Activated CD4-positive, alpha-beta memory T cell treated with anti-CD3 and anti-CD28 coated beads for 36 hours (primary cell): ENCODE measurements at places on chromosomes 7 and 10. TPM values are rescaled to one million over a fixed set of nuclear protein-coding genes. Genes with fewer than 3 reads are reported as not detected.

DNA sequence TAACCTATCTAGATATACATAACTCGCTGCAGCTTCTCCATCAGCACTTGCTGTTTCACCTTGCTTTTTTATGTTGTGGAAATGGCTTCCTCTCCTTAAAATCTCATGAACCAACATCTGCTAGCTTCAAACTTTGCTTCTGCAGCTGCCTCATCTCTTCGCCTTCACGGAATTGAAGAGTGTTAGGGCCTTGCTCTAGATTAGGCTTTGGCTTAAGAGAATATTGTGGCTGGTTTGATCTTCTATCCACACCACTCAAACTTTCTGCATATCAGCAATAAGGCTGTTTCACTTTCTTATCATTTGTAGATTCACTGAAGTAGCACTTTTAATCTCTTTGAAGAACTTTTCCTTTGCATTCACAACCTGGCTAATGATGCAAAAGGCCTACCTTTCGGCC is 49.2 kb upstream of the AGR3 start:
- H3K4me3 ChIP-seq, result no peak overlapping the region
- H3K36me3 ChIP-seq, result no peaks in the 10 kb centered on the region
- H3K4me1 ChIP-seq, result peaks cover 44% of the 10 kb centered on the region
- peaks cover 2% of the 10 kb centered on the region for H3K27me3 ChIP-seq
- H3K27ac ChIP-seq, result no peak overlapping the region
- no peak for DNase-seq

GRCh38 chr7:78490524-78490923 is 692.0 kb downstream of the PHTF2 start:
- H3K4me1 ChIP-seq, result no peaks in the 10 kb centered on the region
- H3K36me3 ChIP-seq, result no peaks in the 10 kb centered on the region
- H3K27me3 ChIP-seq, result no peaks in the 10 kb centered on the region
- no peak overlapping the region for H3K27ac ChIP-seq
- DNase-seq, result no peak
- H3K4me3 ChIP-seq, result no peak overlapping the region

DNA sequence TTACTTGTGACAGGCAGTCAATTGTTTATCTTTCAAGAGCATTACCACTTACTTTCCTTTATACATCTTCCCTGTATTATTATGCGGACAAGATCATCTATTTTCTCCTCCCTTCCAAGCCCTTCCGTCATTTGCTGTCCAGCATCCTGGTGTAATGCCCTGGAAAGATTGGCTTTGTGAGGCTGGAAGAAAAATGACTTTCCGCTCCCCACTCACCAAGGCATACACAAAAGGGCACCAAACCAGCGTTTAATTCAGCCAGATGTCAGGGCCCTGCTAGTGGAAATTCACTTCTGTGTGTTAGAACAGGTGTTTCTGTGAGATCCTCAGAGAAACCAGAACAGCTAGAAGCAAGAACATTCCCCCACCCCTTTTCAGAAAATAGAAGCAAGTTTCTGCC is 128.1 kb upstream of the NANOS1 start:
- peaks cover 19% of the 10 kb centered on the region for H3K27me3 ChIP-seq
- H3K36me3 ChIP-seq, result no peaks in the 10 kb centered on the region
- no peaks in the 10 kb centered on the region for H3K4me1 ChIP-seq
- no peak overlapping the region for H3K27ac ChIP-seq
- no peak for DNase-seq

GRCh38 chr10:85635650-85636049 is 730.9 kb downstream of the GRID1 start:
- H3K4me3 ChIP-seq, result no peak overlapping the region
- DNase-seq, result no peak
- H3K27me3 ChIP-seq, result no peaks in the 10 kb centered on the region
- H3K27ac ChIP-seq, result no peak overlapping the region
- H3K4me1 ChIP-seq, result peaks cover 7% of the 10 kb centered on the region

GRCh38 chr7:50406935-50407334 is 43.2 kb downstream of the FIGNL1 start:
- peaks cover 76% of the 10 kb centered on the region for H3K4me1 ChIP-seq
- H3K36me3 ChIP-seq, result peaks cover 24% of the 10 kb centered on the region
- DNase-seq, result no peak
- H3K27ac ChIP-seq, result peak overlapping the region; percentile 9

DNA sequence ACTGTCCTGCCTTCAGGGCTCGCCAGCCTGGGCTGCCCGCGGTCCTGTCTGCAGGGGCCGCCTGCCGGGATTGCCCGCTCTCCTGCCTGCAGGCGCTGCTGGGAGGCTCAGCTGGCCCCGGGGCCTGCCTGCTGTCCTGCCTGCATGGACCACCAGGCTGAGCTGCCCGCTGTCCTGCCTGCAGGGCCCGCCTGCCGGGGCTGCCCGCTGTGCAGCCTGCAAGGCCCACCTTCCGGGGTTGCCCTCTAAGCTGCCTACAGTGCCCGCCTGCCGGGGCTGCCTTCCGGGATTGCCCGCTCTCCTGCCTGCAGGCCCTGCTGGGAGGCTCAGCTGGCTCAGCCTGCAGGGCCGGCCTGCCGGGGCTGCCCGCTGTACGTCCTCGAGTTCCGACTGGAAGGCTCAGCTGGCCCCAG is 164.4 kb downstream of the GLRX3 start:
- peak overlapping the region; percentile 75 for H3K4me3 ChIP-seq
- H3K27me3 ChIP-seq, result no peaks in the 10 kb centered on the region
- peak; percentile 39 for DNase-seq
- H3K27ac ChIP-seq, result no peak overlapping the region
- peaks cover 12% of the 10 kb centered on the region for H3K36me3 ChIP-seq
- H3K4me1 ChIP-seq, result peaks cover 7% of the 10 kb centered on the region

- DNase-seq, result no peak
- no peak overlapping the region for H3K27ac ChIP-seq
- H3K27me3 ChIP-seq, result no peaks in the 10 kb centered on the region
- no peak overlapping the region for H3K4me3 ChIP-seq
Measured at GRCh38 chr10:43305876-43306275, 39.0 kb upstream of the RASGEF1A start.

DNA sequence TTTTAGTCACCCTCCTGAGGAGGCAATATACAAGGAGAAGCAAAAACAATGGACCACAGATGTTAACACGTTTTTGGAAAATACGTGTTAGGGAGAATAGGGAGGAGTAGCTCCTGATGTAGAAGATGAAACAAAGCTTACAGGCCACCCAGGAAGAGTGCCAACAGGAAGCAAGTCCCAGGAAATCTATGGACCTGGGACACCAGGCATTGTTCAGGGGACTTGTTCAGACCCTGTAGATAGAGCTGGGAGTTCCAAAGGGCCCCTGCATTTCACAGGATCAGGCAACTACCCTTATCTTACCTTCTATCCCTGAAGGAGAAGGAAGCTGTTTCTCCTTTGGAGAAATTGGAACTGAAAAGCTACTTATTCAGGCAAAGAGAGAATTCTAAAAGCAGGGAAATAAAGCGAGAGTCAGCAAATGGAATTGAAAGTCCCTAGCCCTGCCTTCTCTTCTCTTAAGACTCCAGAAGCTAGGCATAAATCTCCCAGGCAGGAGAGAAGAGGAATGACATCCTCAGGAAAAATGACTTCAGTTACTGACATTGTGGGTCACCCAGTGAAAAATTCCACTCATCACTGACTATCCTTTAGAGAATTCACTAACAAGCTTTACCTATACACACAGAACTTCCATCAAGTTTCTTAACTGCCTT is 77.7 kb upstream of the FAM3C start:
- no peaks in the 10 kb centered on the region for H3K36me3 ChIP-seq
- H3K27ac ChIP-seq, result no peak overlapping the region

DNA sequence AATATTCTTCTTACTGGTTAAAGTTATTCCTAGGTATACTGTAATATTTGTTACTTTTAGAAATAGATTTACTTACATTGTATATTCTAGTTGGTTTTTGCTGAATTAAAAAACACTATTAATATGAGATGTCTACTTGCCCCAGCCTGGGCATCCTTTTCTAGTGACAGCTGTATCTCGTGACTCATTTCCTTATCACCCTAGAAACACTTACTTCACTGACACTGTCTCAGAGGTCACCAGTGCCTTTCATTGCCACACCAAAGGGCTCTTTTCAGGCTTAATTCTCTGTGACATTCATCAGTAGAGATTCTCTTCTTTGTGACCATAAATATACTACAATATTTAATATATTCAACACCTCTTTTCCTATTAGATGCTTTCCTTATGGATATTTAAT is 194.7 kb downstream of the GALNT17 start:
- no peaks in the 10 kb centered on the region for H3K4me1 ChIP-seq
- H3K27me3 ChIP-seq, result no peaks in the 10 kb centered on the region
- H3K4me3 ChIP-seq, result no peak overlapping the region
- no peaks in the 10 kb centered on the region for H3K36me3 ChIP-seq

- DNase-seq, result no peak
- no peak overlapping the region for H3K27ac ChIP-seq
- H3K4me1 ChIP-seq, result peaks cover 21% of the 10 kb centered on the region
- H3K36me3 ChIP-seq, result peaks cover 21% of the 10 kb centered on the region
- no peak overlapping the region for H3K4me3 ChIP-seq
- H3K27me3 ChIP-seq, result no peaks in the 10 kb centered on the region
Measured at GRCh38 chr7:129492391-129492790, 9.9 kb upstream of the SMKR1 start.

DNA sequence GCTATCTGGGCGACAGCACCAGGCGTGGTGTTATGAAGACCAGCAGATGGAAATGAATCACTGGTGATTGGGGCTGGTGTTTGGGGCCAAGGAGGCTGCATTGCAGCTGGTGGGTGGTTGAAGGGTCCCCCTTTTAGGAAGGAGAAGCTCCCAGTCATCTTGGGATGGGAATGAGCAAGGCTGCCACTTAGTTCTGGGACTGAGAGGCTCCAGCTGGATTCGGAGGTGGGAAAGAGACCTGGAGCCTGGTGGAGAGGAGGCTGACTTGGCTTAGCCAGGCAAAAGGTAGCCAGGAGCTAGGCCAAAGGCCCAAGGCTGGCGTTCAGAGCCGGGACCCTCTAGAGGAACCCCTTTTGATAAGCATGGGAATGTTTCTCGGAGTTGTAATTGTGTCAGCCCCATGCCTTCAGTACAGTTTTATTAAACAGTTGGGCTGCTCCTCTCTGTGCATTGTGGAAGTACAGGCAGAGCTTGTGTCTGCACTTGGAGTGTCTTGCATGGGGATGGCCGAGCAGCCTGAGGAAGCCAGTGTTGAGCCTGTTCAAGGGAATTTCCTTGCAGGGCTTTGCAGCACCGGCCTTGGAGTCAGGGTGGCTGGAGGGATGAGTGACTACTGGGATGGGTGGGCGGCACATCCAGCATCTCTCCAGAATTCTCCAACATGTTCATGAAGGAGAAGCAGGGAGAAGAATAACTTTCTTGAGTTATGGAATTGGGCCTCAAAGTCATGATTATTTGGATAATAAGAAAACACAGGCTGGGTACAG is 234.9 kb downstream of the BAMBI start:
- H3K27me3 ChIP-seq, result peaks cover 2% of the 10 kb centered on the region
- no peak overlapping the region for H3K27ac ChIP-seq
- no peak overlapping the region for H3K4me3 ChIP-seq
- no peaks in the 10 kb centered on the region for H3K36me3 ChIP-seq

DNA sequence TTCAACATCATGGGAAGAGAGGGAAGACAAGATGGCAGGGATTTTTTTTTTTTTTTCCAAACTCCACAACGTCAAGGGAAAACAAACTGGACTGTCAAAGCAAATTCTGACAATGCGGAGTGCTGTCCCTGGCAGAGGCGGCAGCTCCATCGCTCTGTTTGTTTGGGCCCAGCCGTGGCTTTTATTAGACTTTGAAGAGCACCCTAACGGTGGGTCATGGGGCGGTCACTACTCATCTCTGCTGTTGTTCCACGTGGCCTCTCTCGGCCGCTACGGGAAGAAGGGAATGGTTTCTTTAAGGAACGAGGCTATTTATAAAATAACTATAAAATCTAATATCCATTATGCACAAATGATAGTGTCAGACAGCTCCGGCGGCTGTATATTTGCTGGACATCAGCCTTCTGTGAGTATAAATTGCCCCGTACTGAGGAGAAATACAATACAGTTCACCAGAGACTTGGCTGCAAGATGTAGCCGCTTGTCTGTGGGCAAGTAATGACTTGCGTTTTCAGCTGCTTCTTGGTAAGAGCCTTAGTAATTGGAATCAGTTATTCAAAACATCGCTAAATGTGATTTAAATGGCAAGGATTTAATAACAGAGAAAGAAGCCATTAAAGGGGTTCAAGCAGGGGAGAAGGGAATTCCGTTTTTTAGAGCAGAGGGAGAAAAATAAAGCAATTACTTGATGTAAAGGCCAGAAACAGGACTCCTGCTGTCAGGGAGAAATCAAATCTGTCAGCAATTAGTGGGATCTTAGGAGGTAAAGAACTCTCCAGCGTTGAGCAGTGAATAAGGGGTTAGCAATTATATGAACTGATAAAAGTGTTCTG is 61.7 kb upstream of the RAB11FIP2 start:
- peaks cover 7% of the 10 kb centered on the region for H3K4me1 ChIP-seq
- no peak overlapping the region for H3K27ac ChIP-seq
- H3K27me3 ChIP-seq, result peaks cover 11% of the 10 kb centered on the region
- H3K4me3 ChIP-seq, result no peak overlapping the region
- DNase-seq, result no peak
- no peaks in the 10 kb centered on the region for H3K36me3 ChIP-seq

DNA sequence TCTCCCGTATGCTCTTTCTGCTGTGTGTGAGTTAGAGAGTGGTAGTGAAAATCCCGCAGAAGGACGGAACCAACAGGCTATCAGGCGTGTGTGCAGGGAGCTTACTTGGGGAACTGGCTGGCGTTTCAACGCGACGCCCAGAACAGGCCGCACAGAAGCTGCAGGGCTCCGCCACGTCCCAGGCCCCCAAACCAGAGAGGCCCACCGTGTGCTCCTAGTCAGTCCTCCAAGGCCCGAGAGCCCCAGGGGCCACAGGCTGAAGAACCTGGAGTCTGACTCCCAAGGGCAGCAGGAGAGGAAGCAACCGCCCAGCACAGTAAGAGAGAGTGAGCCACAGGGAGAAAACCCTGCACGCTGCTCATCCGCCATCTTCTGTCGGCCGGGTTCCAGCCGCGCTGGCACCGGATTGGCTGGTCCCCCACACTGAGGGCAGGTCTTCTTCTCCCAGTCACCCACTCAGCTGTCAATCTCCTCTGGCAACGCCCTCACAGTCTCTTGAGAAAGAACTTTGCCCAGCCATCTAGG is 730.6 kb upstream of the VSTM2A start:
- H3K4me1 ChIP-seq, result no peaks in the 10 kb centered on the region
- no peak overlapping the region for H3K4me3 ChIP-seq
- H3K36me3 ChIP-seq, result no peaks in the 10 kb centered on the region
- H3K27ac ChIP-seq, result no peak overlapping the region

DNA sequence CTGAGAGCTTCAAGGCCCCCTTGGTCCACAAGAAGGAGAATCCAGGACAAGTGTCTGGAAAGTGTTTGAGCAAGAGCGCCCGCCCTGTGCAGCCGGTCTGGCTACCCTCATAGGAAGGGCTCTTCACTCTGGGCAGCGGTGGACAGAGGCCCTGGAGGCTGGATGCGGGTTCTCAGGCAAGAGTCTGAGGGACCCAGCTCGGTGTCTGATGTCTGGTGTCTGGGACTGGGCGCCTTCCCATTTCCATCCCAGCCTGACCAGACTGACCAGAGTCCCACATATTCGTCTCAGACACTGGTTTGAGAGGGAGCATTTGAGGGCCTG is 59.8 kb downstream of the HK1 start:
- H3K27ac ChIP-seq, result no peak overlapping the region
- no peaks in the 10 kb centered on the region for H3K27me3 ChIP-seq
- H3K36me3 ChIP-seq, result peaks cover 4% of the 10 kb centered on the region
- no peak for DNase-seq

- no peaks in the 10 kb centered on the region for H3K4me1 ChIP-seq
- H3K36me3 ChIP-seq, result no peaks in the 10 kb centered on the region
- no peak overlapping the region for H3K4me3 ChIP-seq
- DNase-seq, result no peak
Measured at GRCh38 chr10:118278649-118279048, 63.5 kb downstream of the FAM204A start.

- peaks cover 6% of the 10 kb centered on the region for H3K36me3 ChIP-seq
- no peak for DNase-seq
Measured at GRCh38 chr7:130141884-130142653, 63.1 kb downstream of the TMEM209 start.

ABCA13 gene
- not detected for total RNA-seq

TFEC gene
- not detected for total RNA-seq

CHRM2 gene
- not detected for total RNA-seq

SHH gene
- not detected for total RNA-seq

HYAL4 gene
- 0.34 TPM for total RNA-seq

A1CF gene
- not detected for total RNA-seq
